ENCODE measurements at places on chromosomes 4 and X.
A peak's percentile ranks its signal among the peaks of the same experiment; 100 is the strongest.

GRCh38 chrX:67731061-67731460 lies 187.2 kb downstream of the AR start:
- DNase-seq, result no peak

- DNase-seq, result no peak
These were observed 417.4 kb downstream of the PACRGL start for GRCh38 chr4:21117541-21118180.

DNA sequence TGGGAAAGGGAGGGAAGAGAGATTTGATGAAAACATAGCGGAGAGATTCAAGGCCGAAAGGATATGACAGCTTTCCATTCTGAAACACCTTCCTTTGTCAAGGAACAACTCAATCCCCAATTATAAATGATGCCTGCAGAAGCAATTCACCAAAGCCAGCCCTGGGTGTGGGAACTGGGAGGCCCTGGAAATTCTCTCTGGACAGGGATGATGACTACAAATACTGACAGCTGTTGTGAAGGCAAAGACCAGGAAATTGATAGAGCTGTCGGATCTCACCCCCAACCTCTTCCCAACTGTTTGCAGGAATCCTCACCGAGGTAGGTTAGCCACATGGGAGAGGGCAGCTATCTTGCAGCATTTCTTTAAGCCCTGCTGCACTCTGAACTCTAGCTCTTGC lies 54.3 kb downstream of the CCDC149 start:
- no peak for DNase-seq

DNA sequence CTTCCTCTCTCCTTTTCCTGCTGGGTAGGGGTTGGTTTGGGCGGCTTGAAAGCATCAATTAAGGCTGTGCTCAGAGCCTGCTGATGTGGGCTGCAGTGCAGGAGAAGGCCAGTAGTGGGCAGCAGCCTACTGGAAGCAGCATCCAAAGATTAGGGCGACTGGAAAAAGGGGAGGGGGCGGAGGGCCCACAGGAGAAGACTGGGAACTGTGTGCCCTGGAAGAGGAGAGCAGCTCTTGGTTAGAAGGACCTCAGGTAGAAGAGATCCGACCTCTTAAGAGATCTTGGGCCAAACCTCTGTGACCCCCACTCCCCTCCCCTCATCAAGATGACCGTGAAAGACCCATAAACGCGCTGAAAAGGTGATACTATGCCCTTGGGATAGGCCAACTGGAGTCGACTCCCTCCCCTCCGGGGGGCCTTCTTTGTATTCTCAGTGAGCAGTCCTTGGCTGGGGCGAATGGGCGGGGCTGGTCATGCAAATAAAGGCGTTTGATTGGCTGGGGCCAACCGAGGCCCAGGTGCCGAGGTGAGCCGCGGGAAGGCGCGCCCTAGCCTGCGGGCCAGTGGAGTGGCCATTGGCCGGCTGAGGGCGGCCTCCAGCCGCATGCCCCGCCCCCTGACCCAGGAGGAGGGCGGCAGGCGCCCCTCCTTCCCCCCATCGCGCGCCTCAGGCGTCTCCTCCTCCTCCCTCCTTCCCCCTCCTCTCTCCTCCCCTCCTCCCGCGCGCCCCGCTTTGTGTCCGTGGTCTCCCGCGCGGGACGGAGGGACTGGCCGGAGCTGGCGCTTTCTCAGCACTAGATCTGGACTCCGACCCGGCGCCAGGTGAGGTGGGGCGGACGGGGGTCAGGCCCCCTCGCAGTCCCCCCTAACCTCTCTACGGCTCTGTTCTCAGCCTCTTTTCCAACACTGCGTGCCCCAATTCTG lies 10.1 kb downstream of the DLG3 start:
- DNase-seq, result peak; percentile 43

DNA sequence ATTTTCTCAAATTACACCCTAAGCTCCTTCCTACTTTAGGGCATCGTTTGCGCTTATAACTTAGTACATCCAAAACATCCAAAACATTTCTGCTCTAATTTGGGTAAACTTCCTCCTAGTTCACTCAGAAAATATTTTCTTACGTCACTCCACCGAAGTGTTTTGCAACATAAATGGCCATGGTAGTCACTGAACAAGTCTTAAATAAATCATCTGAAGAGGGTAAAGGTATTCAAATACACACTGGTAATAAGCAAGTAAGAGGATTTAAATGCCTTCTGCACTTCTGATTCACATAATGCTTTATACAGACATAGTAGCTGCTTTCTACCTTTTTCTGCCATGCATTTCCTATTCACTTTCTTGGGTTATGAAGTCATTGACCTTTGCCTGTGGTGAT lies 991.9 kb downstream of the NLGN4X start:
- no peak for DNase-seq

GRCh38 chr4:17092736-17093437 lies 194.4 kb upstream of the LDB2 start:
- DNase-seq, result no peak

DNA sequence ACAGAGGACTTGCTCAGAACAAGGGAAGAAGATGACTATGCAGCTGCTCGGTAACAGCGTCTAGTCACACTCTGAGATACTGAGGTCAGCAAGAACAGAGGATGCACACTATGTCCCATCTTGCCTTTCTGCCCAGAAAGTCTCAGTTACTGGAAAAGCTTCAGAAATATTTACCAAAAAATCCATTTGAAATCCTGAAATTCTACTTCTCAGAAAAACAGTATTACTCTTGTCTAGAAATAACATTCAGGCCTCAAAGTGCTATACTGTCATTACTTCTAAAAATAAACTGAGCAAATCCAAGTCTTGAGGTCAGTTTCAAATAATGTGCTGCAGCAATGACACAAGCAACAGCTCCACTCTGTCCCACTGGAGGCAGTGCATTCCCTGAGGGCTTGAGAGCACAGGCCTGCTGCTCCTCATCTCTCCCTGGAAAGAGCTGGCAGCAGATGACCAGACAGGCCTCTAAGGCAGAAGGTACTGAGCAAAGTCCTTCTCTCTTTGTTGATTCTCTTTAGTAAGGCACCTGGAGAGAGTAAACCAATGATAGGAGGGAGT lies 76.9 kb downstream of the CAMK2D start:
- no peak for DNase-seq
